ENCODE measurements at places on chromosomes 2 and 18.

DNA sequence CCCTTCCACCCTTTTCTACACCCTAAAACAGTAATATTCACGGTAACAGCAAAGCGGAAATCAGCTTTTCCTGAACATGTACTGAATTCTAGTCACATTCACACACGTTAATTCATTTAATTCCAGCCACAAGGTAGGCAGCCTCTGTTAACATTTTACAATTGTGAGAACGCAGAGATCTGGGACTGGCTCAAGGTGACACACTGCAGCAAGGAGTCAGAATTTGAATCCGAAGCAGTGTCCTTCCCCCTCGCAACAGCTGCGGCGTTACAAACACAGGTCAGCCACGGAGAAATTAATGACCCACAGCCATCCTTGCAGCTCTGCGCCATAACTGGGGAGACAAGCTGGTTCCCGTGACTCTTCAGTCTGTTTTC is 818 bp upstream of the SLC20A1 start:
- DNase-seq = no peak

GRCh38 chr2:99818842-99819241 is 323.5 kb downstream of the AFF3 start:
- no peak for DNase-seq

DNA sequence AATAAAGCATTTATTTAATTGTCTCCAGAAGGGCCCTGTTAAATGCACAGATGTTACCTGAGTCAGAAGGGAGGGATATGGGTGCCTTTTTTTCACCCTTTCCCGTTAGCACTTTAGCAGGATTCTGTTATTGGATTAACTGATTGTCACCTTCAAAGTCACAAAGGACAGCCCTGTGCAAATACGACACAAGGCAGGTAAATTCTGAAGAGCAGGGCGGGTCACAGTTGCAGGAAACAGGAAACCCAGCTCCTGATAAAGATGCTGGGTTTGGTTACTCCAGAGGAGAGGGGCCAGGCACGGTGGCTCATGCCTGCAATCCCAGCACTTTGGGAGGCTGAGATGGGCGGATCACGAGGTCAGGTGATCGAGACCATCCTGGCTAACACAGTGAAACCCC is 11.4 kb upstream of the PKDCC start:
- DNase-seq = no peak

GRCh38 chr2:127574656-127575055 is 39.2 kb downstream of the MYO7B start:
- no peak for DNase-seq

GRCh38 chr2:197798187-197798586 is 6.2 kb upstream of the PLCL1 start:
- no peak for DNase-seq

GRCh38 chr2:221572219-221572820 is at the start of gene EPHA4:
Gene EPHA4, minus strand, starts transcription at chr2:221572304. Its CDS starts 56 bp downstream, at chr2:221572248.
- DNase-seq = peak; percentile 76

DNA sequence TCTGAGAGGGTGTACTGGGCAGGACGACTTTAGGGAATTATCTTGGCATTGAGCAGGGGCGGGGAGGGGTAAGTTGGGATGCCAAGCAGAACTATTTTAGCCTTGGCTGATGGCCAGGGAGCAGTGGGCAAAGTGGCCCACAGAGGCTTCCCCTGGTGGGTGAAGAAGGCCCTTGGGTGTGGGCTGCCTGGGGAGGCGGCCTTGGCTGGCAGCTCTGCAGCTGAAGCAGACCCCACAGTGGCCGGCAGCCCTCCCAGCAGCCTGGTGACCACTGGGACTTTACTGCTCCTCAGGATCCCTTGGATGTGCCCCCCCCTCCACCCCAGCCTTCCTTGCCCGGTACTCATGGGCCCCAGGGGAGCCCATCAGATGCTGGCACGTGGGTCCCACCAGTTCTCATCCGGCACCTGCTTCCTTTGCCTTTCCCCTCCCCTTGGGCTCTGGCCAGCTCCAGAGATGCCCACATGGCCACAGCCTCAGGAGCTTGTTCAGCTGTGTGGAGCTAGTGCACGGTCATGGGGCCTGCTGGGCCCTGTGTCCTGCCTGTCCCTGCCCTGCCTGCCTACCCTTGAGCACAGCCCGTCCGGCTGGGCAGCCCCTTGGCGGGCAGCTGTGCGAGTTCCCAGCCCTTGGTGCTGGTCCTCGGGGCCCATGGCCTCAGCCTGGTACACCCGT is 122.1 kb upstream of the HS6ST1 start:
- no peak for DNase-seq

DNA sequence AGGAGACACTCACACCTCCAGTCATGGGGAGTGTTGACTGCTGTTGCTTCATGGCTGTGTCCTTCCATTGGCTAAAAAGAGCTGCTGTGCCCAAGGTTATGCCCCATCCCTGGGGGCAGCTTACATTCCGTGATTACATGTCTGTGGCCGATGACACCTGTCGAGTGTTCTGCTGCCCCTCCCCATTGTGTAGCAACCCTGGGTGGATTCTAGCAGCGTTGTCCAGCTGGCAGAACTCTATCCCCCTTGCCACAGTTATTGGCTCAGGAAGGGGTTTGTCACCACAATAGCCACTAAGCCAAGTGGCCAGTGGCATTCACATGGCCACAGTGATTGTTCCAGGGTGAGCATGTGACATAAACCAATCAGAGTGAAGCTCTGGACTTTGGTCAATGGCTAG is 11.6 kb upstream of the PDIA6 start:
- DNase-seq = no peak

- DNase-seq = no peak
Observed at GRCh38 chr2:152814475-152815030, 96.1 kb downstream of the ARL6IP6 start.

DNA sequence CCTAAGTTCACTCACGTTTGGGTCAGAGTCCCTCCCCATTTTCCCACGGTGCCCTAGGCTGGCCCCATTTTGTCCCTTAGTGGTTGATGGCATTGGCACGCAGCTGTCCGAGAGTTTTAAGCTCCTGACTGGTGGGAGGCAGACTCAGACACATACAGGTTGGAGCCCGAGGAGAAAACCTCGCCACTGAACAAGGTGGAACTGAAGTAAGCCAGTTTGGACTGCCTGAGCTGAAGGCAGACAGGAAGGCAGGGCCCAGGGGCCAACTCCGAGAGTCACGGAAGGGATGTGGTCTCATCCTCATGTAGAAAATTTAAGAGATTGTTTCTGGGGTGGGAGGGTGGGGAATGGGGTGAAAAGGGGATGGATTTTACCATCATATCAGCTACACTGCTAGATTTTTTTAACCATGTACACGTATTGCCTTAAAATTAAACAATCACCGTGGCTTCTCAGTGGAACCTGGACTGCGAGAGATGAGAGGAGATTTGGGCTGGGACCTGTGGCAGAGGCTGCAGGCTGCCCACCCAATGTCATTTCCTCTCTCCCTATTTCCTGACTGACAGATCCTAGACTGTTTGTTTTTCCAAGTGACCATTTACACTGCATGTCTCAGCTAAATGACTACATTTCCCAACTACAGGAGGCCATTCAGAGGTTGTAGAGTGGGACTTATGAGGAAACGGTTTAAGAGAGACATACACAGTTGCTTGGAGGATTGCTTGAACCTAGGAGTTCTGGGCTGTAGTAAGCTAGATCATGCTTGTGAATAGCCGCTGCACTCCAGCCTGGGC is 19.4 kb upstream of the NMUR1 start:
- DNase-seq = no peak

GRCh38 chr2:230694241-230694640 is 18.4 kb upstream of the CAB39 start:
- DNase-seq = no peak

DNA sequence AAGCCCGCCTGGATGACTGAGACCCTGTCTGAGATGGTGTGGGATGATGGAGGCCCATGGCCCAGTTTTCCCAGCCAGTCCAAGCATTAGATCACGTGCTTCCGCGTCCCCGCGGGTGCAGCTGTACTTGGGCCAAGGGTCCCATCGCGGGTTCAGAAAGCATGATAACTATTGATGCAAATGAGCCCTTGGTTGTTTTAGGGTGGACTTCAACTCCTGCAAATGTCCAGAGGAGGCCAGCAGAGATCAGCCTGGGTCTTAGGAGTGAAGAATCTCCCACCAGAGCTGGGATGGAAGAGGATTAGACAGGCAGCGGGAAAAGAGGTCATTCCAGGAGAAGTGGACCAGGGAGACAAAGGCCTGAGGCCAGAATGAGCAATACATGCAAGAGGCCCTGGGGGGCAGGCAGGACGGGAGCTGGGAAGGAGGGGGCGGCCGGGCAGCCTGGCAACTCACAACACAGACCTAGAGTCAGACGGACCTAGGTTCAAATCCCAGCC is 89.9 kb upstream of the TMEM247 start:
- DNase-seq = no peak

GRCh38 chr2:170514140-170514539 is 201.0 kb upstream of the SP5 start:
- no peak for DNase-seq

DNA sequence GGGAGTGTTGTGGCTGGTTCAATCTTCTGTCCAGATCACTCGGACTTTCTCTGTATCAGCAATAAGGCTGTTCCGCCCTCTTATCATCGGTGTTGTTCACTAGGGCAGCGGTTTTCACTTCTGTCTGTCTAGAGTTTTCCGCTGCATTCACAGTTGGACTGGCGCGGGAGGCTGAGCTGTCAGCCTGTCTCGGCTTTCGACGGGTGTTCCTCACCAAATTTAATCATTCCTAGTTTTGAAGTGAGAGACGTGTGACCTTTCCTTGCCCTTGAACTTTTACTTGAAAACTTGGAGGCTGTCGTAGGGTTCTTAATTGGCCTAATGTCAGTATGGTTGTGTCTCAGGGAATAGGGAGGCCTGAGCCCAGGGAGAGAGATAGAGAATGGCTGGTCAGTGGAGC is 108.3 kb downstream of the NFATC1 start:
- DNase-seq = no peak

- no peak for DNase-seq
Observed at GRCh38 chr2:120398051-120398995, 52.4 kb downstream of the INHBB start.

DNA sequence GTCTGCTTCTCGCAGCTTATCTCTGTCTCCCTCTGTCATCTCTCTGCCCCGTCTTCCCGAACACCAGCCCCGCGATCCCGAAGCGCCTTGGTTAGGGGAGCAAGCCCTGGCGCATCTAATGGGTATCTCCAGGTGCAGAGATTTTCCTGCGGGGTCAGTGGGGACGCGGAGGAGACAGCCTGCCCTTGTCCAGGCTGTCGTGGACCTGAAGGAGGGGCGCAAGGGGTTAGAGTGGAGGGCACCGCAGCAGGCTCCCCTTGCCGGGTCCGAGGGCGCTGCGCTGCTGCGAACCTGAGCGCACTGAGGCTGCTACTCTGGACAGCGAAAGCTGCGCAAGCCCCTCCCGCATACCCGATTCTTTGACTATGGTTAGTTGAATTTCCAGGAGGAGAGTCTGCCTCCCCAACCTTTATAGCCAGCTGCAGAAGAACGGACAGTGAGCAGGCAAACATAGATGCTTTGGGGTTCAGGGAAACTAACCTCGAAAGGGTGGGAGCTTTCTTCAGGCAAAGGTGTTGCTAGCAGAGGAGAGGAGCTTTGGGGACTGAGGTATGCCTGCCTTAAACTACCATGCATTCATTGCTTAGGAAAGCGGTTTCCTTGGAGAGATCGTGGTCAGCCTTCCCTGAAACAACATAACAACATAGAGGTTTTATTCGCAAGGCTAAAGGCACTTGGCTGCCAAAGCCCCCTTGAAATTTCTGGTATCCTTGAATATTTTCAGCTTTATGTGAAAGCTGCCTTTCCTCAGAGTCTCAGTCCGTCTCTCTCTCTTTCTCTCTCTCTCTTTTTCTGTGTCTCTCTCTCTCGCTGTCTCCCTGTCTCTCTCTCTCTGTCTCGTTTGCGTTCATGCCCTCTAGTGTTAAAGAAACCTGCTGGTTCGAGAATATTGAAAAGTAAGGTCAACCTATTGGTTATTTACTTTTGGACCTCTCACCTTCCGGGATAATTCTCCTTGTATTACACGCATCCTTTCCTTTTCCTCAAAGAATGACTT is 1.6 kb downstream of the GALNT13 start:
- no peak for DNase-seq
